Globus pallidus (tissue), 1 donor: ENCODE measurements at places on chromosomes 12 and 14.

GRCh38 chr14:27605282-27605681 lies 1007.4 kb upstream of the NOVA1 start:
- DNase-seq: no peak

DNA sequence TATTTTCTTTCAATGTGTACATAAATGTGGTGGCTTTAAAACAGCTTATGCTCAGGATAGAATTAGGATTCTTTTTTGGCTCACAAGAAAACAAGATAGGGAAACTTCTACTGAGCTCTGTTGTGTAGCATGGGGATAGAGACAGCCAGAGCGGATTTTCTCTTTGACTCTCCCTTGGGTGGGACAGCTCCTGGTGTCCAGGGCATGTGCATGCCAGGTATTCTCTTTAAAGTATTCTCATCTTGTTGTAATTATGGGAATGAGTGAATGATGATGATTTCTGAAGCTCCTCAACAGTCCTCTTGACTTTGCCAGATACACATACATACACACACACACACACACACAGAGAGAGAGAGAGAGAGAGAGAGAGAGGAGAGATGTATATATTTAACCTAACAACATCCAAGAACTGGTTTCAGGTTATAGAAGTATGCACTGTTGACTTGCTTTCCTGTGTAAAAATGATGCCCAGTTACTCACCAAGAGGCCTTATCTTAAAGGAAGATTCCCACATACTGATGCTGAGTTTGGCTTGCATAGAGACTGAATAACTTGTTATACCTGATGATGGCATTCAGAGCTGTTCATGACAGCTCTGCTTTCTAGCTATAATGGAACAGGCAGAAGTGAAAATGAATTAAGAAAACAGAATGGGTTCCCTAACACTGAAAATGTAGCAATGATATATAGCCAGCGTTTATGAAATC lies 387.5 kb downstream of the EGLN3 start:
- no peak for DNase-seq

- DNase-seq: no peak
Observed at GRCh38 chr14:26344596-26344995, 253.2 kb downstream of the NOVA1 start.

DNA sequence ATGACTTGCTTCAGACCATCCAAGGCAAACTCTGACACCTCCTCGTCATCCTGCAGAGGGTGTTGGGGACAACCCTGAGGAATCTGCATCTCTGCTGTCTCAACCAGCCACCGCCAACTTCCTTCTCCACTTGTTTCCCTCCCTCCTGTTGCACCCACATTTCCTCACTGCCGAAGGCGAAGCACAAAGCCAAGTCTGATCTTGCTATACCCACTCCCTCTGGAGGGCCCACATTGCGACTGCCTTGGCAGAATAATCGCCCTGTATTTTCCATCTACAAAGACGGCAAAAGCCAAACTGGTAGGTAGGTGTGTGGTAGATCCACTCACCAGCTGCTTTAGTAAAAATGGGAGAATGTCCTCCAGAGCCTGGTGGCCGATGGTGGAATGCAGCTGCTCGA lies 21.8 kb upstream of the RAB35 start:
- DNase-seq: no peak

GRCh38 chr12:45518291-45519235 lies 210.9 kb upstream of the ARID2 start:
- no peak for DNase-seq

- no peak for DNase-seq
Observed at GRCh38 chr14:25622763-25623162, 572.8 kb upstream of the STXBP6 start.

DNA sequence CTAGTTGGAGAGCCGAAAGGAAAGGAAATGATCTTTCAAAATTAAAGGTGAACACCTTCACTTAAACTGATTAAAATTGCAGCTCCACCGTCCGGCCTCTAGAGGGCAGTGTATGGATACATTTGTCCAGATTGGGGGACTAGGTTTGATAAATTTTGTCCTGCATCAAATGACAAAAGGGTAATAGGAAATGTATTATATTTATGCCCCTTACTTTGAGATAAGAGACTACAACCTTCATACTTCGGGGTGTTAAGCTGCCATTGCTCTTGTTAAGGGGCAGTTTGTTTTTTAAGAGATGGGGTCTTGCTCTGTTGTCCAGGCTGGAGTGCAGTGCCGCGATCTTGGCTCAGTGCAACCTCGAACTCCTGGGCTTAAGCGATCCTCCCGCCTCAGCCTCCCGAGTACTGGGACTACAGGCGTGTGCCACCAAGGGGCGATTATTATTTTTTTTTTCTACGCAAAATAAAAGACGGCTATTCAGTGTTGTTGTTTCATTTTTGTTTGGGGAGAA lies 818 bp upstream of the SUOX start:
- DNase-seq: peak; percentile 61

GRCh38 chr12:47017901-47018475 lies 61.4 kb upstream of the PCED1B start:
- no peak for DNase-seq

DNA sequence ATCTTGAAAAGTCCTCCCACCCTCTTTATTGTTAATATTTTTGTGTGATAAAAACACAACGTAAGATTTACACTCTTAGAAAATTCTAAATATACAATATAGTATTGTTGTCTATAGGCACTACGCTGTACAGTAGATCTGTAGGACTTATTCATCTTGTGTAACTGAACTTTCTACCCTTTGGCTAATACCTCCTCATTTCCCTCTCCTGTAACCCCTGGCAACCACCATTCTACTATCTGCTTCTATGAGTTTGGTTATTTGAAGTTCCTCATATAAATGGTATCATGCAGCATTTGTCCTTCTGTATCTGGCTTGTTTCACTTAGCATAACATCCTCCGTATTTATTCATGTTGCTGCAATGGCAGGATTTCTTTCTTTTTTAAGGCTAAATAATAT lies 5.2 kb upstream of the CLEC9A start:
- no peak for DNase-seq

DNA sequence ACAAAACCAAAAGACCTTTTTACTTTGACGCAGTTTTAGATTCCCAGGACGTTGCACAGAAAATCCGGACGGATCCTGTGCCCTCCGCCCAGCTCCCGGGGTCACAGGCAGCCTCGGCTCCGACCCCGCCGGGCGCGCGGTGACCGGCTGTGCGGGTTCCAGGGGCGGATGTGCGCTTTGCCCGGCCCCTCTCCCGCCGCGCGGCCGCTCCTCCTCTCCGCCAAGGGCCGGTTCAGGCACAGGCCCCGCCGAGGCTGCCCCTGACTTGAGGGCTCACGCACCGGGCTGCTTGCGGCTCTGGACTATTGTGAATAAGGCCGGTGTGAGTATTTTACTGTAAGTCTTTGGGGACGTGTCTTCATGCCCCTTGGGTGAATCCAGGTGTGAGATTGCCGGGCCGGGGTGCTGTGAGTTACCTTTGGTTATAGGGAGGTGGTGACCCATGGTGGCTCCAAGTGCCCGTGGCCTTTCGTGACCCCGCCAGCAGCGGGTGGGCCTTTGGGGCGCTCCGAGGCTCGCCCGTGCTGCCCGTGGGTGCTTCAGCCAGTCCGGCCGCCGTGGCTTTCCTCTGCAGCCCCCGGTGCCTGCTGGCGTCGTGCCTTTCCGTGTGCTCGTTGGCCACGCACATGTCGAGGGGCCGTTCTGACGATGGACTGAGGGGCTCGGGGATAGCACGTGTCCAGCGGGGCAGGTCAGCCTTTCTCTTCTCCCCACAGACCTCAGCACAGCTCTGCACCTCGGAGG lies 45.9 kb downstream of the NOC4L start:
- DNase-seq: no peak

DNA sequence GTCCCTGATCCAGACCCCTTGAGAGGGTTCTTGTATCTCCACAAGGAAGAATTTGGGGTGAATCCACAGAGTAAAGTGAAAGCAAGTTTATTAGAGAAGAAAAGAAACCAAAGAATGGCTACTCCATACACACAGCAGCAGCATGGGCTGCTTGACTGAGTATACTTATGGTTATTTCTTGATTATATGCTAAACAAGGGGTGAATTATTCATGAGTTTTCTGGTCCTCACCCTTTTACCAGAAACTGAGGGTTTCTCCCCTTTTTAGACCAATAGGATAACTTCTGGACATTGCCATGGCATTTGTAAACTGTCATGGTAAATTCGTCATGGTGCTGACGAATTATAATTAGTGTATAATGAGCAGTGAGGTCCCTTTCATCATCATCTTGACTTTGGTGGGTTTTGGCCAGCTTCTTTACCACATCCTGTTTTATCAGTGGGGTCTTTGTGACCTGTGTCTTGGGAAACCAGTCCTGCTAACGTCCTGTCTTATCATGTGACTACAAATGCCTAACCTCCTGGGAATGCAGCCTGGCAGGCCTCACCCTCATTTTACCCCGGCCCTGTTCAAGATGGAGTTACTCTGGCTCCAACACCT lies 121.9 kb downstream of the SPTSSA start:
- no peak for DNase-seq

DNA sequence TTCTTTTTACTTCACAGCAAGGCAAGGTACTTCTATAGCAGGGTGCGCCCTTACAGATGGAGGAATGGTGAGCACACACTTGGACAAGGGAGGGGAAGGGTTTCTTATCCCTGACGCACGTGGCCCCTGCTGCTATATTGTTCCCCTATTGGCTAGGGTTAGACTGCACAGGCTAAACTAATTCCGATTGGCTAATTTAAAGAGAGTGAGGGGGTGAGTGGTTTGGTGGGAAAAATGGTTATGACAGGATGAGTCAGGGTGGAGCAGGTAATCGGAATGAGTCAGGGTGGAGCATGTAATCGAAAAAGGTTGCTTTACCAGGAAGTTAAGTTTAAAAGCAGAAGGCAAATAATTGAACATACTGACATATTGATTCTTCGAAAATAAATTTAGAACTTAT lies 23.7 kb upstream of the RAB21 start:
- no peak for DNase-seq

DNA sequence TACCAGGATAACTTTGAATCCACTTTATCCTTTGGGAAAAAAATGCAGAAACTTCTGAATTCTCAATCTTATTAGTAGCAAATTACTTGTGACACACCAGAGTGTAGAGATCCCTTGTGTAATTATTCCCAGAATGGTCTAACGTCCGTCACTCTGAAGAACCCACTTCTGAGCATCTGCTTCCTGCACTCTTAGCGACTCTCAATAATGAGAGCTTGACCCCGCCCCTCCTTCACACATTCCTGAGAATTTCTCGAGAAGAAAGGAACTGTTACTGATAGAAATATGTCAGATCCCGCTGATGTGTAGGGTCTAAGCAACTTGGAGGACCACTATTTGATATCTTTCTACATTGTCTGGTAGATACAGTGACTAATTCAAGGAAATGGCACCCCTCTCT lies 218.3 kb upstream of the PDZRN4 start:
- no peak for DNase-seq

- no peak for DNase-seq
Observed at GRCh38 chr12:123648401-123648800, 14.8 kb downstream of the GTF2H3 start.

GRCh38 chr12:118188690-118189371 lies 52.9 kb downstream of the PEBP1 start:
- peak; percentile 78 for DNase-seq

GRCh38 chr12:45433441-45433868 lies 217.6 kb downstream of the ANO6 start:
- no peak for DNase-seq

GRCh38 chr12:89363084-89363483 lies 10.8 kb upstream of the DUSP6 start:
- no peak for DNase-seq

DNA sequence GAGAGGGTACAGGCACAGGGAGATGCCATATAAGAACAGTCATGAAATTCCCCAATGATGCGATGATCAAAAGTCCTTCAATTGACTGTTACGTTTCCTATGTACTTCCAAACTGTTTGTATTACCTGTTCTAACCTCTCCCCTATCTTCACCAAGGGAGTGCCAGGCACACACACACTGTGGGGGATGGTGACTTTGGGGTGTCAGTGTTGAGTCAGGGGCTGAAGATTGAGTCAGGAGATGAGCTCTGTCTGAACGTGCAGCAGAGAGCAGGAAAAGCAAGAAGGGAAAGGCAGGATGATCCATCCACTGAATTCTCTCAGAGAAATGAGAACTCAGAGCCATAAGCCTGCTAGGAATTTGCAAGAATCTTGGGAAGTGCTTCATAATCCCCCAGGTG lies 153.4 kb downstream of the EFCAB11 start:
- DNase-seq: no peak

- DNase-seq: no peak
Observed at GRCh38 chr14:78978896-78979295, 808.7 kb downstream of the NRXN3 start.
